ENCODE measurements at places on chromosomes 3 and 15.

DNA sequence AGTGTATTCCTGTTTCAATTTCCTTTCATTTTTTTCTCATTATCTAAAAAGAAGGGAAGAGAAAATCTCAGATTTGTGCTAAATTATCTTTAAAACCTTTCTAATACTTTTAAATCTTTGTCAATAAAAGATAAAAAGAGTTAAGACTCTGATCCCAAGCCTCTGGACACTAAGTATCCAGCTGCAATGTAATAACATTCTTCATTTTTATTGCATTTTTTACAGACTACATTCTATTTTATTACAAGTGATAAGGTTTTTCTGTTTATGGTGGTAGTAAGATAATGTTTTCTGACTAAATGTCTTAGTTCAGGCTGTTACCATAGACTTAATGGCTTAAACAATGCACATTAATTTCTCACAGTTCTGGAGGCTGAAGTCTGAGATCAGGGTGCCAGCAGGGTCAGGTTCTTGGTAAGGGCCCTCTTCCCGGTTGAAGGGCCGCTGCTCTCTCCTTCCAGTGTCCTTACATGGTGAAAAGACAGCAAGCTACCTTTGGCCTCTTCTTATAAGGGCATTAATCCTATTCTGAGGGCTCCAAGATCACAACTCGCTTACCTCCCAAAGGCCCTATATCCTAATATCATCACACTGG lies 19.7 kb downstream of the KCNAB1 start:
- no peak for DNase-seq

GRCh38 chr3:143510601-143511000 lies 337.7 kb downstream of the SLC9A9 start:
- no peak for DNase-seq

DNA sequence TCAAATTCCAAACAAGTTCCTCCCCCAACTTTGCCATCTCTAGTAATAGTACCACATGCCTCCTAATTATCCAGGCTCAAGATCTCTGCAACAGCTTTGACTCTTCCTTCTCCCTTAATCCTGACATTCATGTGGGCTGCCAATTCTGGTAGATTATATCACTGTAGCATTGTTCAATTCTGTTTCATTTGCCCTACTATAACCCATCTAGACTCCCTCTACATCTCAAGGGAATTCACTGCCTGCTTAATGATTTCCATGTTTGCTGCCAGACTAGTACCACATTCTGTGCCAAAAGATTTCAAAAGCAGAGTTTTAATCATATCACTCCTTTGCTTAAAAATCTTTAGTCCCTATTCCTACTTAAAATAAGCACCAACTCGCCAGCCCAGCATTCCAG lies 34.6 kb upstream of the PPIB start:
- no peak for DNase-seq

DNA sequence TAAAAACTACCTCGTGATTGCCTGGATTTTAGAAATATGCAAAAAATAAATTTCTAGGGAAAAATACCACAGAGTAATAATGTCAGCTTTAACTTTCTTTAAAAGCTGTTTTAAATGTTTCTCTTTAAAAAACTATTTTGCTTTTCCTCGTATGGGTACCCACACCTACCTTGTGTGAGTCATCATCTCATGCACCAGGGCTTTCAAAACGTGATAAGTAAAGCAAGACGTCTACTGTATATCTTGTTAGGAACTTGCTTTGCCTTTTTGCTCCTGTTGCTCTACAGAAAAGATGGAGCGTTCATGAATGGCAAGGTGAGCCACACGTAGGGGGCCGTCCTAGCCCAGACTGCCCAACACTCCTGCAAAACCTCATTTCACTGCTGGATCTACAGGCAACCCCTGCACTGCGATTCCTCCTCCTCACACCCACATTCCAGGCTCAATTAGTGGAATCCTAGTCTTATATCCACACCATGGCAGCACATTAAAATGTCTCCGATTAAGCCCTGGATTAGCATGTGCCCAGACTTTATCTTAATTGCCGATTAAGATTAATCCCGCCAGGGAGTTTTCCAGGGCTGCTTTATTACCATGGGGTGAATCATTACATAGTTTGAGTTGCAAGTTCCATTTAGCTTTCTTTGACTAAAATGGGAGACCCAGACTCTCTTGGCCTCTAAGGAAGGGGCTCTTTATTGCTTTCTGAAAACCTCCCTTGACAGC lies 293.6 kb upstream of the ICE2 start:
- DNase-seq: no peak

GRCh38 chr3:177904621-177905020 lies 631.6 kb upstream of the KCNMB2 start:
- DNase-seq: no peak
